ENCODE measurements at places on chromosomes 2 and 18.

- DNase-seq = no peak
- H3K27ac ChIP-seq = no peak overlapping the region
- no peaks in the 10 kb centered on the region for H3K4me1 ChIP-seq
- H3K27me3 ChIP-seq = no peaks in the 10 kb centered on the region
- H3K36me3 ChIP-seq = no peaks in the 10 kb centered on the region
These were observed 101.5 kb downstream of the VAPA start for GRCh38 chr18:10015288-10015701.

DNA sequence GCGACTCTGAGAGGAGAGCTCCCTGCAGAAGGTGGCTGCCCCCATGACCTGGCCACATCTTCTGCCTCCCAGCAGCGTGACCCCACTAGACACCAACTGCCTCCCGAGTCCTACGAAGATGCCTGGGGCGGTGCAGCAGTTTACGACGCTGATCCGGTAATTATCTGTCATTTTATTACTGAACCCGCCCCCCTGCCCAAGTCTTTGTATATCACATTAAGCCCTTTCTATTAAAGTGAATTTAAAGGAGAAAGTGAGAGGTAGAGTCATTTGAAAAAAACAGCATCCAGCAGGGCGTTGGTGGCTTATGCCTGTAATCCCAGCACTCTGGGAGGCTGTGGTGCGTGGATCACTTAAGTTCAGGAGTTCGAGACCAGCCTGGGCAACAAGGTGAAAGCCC, 33.4 kb downstream of the ABCG8 start:
- no peak overlapping the region for H3K4me3 ChIP-seq
- no peak overlapping the region for H3K27ac ChIP-seq
- H3K27me3 ChIP-seq = no peaks in the 10 kb centered on the region
- H3K4me1 ChIP-seq = no peaks in the 10 kb centered on the region
- no peaks in the 10 kb centered on the region for H3K36me3 ChIP-seq
- DNase-seq = no peak

GRCh38 chr2:110837446-110838409, 105.4 kb downstream of the ACOXL start:
- no peaks in the 10 kb centered on the region for H3K36me3 ChIP-seq
- no peaks in the 10 kb centered on the region for H3K27me3 ChIP-seq
- H3K27ac ChIP-seq = no peak overlapping the region
- H3K4me1 ChIP-seq = peaks cover 15% of the 10 kb centered on the region
- DNase-seq = no peak
- H3K4me3 ChIP-seq = no peak overlapping the region

- no peaks in the 10 kb centered on the region for H3K27me3 ChIP-seq
- H3K27ac ChIP-seq = no peak overlapping the region
- no peak overlapping the region for H3K4me3 ChIP-seq
- H3K36me3 ChIP-seq = no peaks in the 10 kb centered on the region
- H3K4me1 ChIP-seq = no peaks in the 10 kb centered on the region
These were observed 379.0 kb upstream of the FANCL start for GRCh38 chr2:58620093-58620492.

DNA sequence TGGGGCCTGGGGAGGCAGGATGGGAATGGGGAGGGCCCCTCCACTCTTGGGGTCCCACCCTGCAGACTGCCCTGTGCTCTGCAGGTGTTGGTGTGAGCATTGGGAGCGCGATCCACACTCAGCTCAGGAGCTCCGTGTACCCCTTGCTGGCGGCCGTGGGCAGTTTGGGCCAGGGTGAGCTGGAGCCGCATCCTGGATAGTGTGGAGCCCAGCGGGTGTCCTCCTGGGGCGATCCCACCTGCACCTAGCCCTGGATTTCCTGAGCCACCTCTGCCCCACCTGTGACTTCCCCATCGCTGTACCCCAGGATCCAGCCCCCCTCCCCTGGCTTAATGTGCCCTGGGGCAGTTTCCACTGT, 2.6 kb downstream of the PROM2 start:
- no peak overlapping the region for H3K4me3 ChIP-seq
- no peaks in the 10 kb centered on the region for H3K27me3 ChIP-seq
- H3K27ac ChIP-seq = no peak overlapping the region

- peaks cover 15% of the 10 kb centered on the region for H3K4me1 ChIP-seq
- H3K27me3 ChIP-seq = no peaks in the 10 kb centered on the region
- DNase-seq = no peak
- H3K4me3 ChIP-seq = no peak overlapping the region
These were observed 66.9 kb downstream of the OXER1 start for GRCh38 chr2:42696987-42697386.

DNA sequence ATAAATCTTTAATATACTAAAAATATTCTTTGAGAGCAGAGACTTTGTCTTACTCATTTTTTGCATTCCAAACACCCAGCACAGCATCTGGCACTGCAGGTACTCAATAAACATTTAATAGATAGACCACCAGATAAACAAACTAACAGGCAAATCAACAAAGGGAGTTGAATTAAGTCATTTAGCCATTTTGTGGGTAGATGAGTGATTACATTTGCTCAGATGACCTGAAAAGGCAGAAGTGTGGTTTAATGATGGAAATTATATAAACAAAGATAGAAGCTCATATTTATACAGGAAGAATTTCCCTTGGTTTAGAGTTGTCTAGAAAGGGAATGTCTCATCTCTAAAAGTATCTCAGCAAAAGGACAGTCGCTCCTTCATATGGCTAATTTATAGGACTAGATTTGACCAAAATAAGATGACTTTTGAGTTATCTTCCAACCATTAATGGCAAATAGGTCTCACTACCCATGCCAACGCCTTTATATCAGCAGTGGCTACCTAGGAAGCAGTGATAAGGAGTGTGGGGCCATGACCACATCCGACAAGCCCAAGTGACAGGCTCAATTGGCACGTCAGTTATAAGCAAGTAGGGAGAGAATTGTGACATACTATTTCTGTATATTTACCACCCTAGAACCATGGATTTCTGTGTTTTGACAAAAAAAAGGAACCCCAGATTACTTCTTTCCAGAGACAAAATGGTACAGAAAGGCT, 173.5 kb downstream of the ATAD2B start:
- no peak for DNase-seq
- H3K36me3 ChIP-seq = peaks cover 40% of the 10 kb centered on the region
- H3K27me3 ChIP-seq = no peaks in the 10 kb centered on the region
- H3K4me1 ChIP-seq = no peaks in the 10 kb centered on the region
- no peak overlapping the region for H3K4me3 ChIP-seq

GRCh38 chr2:45339253-45339652, 271.8 kb downstream of the SRBD1 start:
- no peak overlapping the region for H3K4me3 ChIP-seq
- no peaks in the 10 kb centered on the region for H3K27me3 ChIP-seq
- no peak for DNase-seq
- no peak overlapping the region for H3K27ac ChIP-seq
- no peaks in the 10 kb centered on the region for H3K4me1 ChIP-seq

DNA sequence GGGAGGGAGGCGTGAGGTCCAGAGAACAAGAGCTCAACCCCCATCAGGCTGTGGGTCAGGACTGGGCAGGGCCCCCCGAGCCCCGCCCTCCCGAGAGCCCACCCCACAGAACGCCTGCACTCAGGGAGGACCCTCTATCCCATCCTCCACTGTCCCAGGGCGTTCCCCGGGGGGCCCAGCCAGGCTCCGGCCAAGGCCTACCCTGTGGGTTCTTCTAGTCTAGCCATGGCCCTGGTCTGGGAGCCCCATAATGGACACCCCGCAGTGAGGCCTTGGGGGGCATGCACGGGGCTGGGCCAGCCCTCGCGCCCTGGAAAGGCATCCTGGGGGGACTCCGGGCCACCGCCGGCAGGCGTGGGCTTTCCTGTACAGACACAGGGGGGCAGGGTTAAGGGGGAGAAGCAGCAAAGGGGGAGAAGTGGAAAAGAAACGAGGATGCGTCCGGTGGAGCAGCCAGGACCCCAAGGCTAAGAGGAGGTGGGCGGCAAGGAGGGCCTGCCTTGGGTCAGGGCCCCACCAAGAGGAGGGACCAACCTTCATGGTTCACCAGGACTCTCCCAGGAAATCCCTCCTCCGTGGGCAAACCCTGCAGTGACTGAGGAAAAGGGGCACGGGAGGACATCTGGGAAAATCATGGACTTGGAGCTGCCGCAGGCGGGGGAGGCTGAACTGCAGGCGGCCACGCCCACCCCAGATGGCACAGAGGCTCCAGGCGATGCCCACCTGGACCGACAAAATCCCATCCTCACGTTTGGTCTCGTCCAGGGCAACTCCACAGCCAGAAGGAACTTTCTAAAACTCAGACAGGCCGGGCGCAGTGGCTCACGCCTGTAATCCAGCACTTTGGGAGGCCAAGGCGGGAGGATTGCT, 2.7 kb upstream of the CROCC2 start:
- H3K4me1 ChIP-seq = no peaks in the 10 kb centered on the region
- no peaks in the 10 kb centered on the region for H3K27me3 ChIP-seq
- no peak overlapping the region for H3K27ac ChIP-seq
- H3K36me3 ChIP-seq = no peaks in the 10 kb centered on the region
- H3K4me3 ChIP-seq = no peak overlapping the region
- no peak for DNase-seq

- no peaks in the 10 kb centered on the region for H3K36me3 ChIP-seq
- no peak overlapping the region for H3K4me3 ChIP-seq
- no peaks in the 10 kb centered on the region for H3K27me3 ChIP-seq
- no peak overlapping the region for H3K27ac ChIP-seq
These were observed 34.1 kb downstream of the RASGRP3 start for GRCh38 chr2:33510586-33510968.

- H3K4me1 ChIP-seq = peaks cover 9% of the 10 kb centered on the region
- no peak overlapping the region for H3K27ac ChIP-seq
- H3K4me3 ChIP-seq = no peak overlapping the region
- H3K27me3 ChIP-seq = no peaks in the 10 kb centered on the region
- DNase-seq = no peak
- H3K36me3 ChIP-seq = no peaks in the 10 kb centered on the region
These were observed 80.3 kb downstream of the CD28 start for GRCh38 chr2:203786549-203787351.

DNA sequence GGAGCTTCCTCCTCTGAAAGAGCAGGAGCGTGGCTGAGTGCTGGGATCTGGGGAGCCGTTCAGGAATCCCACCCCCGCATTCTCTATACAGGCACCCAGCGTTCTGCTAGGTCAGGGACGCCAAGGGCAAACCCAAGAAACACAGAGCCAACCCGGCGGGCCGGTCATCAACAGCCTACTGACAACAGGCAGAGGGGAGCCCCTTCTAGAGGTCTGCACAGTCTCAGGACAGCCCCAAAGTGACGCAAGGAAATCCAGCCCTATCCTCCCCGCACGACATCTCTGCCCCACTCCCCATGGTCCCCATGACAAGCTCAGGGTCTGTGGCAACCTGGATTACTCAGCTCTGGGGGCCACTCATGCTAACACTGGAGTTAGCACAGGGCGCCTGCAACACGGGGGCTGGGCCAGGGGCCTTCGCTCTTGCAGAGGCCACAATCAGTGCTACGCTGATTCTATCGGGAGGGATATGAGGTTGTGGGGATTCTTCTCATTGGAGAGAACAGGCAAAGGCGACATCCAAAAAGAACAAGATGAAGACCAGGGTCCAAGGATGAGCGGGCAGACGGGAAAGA, 81.6 kb downstream of the PXDN start:
- no peak for DNase-seq
- H3K4me3 ChIP-seq = no peak overlapping the region
- no peaks in the 10 kb centered on the region for H3K36me3 ChIP-seq
- H3K27me3 ChIP-seq = no peaks in the 10 kb centered on the region
- no peaks in the 10 kb centered on the region for H3K4me1 ChIP-seq

DNA sequence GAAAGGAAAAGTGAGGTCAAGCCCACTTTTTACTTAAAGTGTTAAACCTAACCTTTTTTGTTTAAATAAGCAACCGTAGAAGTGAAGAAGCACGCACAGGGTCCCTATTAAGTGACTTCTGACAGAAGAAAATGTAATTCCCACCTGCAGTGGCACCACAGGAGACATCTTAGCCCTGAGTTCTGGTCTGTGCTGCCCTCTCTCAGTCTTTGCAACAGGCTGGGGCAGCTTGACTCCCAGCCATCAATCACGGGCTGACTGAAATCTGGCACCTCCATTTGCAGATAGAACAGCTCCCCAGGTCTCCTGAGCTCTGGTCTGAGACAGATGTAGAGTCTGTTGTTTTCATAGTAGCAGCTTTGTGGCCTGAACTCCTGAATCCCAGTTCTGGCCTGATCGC, 170.0 kb downstream of the LTBP1 start:
- H3K4me1 ChIP-seq = no peaks in the 10 kb centered on the region
- H3K36me3 ChIP-seq = no peaks in the 10 kb centered on the region
- no peak for DNase-seq
- H3K27me3 ChIP-seq = no peaks in the 10 kb centered on the region

DNA sequence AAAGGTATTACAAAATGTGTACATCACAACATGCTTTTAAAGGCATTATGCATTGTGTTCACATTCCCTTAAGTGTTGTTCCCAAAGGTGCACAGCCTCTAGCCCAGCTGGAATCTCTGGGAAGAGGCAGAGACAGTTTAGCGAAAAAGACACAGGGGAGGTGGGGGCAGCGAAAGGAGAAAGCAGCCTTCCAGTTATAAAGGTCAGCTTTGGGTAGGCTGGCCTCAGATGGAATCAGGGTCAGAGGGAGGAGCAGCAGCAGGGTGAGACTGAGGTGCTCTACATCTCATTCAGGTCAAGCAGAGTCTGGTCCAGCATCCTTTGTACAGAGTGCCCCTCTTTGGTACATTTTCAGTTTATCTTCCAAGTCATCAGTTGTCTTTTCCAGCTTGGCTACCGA, 68.6 kb downstream of the ASXL2 start:
- H3K4me3 ChIP-seq = no peak overlapping the region
- H3K36me3 ChIP-seq = peaks cover 10% of the 10 kb centered on the region
- no peaks in the 10 kb centered on the region for H3K27me3 ChIP-seq
- DNase-seq = no peak

GRCh38 chr18:47280121-47280520, 28.7 kb upstream of the SKOR2 start:
- no peak for DNase-seq
- H3K4me1 ChIP-seq = no peaks in the 10 kb centered on the region
- no peaks in the 10 kb centered on the region for H3K27me3 ChIP-seq
- H3K4me3 ChIP-seq = no peak overlapping the region
- H3K36me3 ChIP-seq = no peaks in the 10 kb centered on the region

DNA sequence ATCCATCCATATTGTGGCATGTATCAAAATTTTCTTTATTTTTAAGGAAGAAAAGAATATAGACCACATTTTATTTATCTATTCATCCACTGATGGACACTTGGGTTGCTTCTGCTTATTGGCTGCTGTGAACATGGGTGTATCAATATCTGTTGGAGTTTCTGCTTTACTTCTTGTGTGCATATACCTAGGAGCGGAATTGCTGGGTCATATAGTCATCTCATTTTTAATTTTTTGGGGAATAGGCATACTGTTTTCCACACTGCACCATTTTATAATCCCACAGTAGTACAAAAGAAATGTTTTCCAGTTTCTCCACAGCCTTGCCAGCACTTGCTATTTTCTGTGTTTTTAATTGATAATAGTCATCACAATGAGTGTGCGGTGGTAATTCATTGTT, 197.2 kb downstream of the ACKR3 start:
- no peaks in the 10 kb centered on the region for H3K27me3 ChIP-seq
- H3K36me3 ChIP-seq = no peaks in the 10 kb centered on the region
- H3K27ac ChIP-seq = no peak overlapping the region
- DNase-seq = no peak
- no peaks in the 10 kb centered on the region for H3K4me1 ChIP-seq
